ENCODE measurements at places on chromosomes 7 and 10.

- DNase-seq = no peak
Observed at GRCh38 chr7:157596471-157596870, 259.7 kb downstream of the DNAJB6 start.

DNA sequence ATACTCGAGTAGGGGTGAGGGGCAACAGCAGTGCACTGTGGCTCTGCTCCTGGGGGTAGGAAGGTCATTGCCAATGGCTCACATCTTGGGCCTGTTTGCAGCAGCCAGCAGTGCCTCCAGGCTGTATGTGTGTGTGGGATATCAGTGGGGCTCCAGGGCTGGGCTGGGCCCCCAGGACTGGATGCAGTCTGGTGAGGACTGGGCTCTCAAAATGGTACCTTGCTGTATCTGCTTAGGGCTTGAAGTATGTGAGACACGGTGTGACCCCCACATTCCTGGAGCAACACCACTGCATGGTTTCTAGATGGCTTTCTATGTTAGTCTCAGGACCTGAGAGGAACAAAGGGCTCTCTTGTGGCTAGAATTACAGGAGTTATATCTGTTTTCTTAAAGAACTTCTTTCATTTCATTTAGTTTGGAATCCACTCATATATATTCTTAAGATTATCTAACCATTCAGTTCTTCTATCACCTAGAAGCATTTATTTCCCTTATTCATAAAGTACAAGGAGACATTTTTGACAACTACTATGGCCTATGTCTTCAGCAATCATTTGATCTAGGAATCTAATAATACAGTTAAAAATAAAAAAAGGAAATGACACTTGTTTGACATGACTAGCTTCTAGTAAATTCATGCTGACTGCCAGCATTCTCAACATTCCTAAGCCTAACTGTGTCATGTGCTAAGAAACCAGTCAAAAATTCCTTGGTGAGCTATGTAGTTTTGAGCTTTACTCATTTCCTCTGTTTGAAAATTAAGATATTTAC, 443.2 kb upstream of the SEMA3A start:
- peak; percentile 70 for DNase-seq

DNA sequence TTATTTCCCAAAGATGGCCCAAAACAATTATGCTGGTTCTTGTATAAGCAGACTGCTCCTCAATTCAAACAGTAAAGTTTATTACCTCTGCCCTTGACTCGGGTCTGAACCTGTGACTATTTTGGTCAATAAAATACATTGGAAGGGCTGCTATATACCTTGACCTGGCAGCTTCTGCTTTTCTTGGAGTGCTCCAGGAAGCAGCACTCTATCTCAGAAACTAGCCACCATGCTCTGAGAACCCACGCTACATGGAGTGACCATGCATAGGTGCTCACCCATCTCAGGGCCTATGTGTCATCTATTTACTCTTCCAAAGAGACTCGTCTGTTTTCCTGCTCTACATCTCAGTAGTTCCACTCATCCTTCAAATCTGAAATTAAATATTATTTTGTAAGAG, 299.9 kb downstream of the AHR start:
- DNase-seq = no peak

- no peak for DNase-seq
Observed at GRCh38 chr7:122468945-122469344, 164.4 kb upstream of the FEZF1 start.

DNA sequence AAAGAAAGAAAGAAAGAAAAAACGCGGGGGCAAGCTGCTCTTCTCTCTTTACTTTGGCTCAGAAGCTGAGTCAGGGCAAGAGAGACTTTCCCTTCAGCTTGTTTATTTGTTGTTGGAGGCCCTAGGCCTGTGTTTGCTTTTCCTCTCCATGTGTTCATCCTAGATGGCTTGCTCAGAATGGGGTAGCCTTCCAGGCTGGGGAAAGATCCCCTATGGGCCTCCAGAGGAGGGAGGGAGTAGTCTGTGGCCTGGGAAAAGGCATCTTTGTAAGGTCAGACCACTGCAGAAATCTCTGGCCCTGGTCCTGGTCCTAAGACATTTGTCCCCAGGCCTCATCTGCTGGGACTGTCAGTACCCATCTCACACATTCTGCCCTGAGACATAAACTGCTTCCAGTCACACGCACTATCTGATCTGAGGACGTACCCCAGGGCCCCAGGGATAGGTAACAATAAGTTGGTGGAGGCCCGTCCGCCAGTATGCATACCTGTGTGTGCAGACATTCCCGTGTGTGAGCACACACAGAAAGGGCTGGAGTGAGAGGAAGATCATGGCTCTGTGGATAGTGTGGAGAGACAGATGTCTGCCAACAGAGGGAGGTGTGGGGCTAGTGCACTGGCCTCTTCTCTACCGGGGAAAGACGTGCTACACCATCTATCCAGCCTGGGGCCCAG, 4.9 kb upstream of the SCD start:
- no peak for DNase-seq

- DNase-seq = no peak
Observed at GRCh38 chr7:128094686-128095085, 63.4 kb upstream of the LRRC4 start.

DNA sequence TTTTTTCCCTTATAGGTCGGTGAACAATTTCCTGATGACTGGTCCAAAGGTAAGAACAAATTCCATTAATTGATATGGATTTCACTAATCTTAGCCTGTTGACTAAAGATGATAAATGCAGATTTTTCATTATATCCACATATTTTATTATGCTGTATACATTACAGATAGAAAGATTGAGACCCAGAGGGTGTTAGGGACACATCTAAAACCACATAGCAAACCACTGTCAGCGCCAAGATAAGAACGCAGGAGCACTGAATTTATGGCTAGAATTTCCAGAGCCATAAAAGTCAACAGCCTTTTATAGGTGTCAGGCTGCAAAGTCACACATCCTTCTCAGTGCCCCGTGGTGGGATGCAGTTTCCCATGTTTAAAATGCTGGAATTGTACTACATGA, 16.2 kb downstream of the WNT8B start:
- DNase-seq = no peak

DNA sequence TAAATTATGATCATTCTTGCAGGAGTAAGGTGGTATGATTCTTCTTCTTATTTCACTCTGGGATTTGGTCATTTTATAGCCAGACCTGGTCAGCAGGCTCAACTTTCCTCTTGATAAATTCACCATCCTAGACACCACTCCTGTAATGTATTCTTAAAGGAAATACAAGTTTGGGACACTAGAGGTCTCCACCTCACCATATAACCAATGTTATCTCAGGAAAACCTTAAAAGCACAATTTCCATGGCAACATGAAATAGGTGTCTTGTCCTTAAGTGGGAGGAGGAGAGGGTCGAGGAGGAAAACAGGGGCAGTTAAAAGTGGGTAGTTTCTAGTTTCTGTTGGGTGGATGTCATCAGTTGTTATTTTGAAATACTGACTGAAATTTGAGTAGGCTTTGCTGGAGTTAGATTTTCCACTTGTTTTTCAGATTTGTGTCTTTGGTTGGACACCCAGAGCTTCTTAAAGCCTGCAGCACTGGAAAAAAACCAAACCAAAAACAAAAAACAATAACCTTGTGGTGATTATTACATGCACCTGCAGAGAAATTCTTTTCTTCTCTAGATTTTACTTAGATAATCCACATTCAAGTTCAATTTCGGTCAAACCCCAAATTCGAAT, 163.1 kb downstream of the PRKCQ start:
- DNase-seq = no peak

GRCh38 chr10:101656890-101657289, 38.1 kb downstream of the FBXW4 start:
- no peak for DNase-seq

GRCh38 chr10:127738512-127739424, 1.8 kb downstream of the FOXI2 start:
- no peak for DNase-seq

DNA sequence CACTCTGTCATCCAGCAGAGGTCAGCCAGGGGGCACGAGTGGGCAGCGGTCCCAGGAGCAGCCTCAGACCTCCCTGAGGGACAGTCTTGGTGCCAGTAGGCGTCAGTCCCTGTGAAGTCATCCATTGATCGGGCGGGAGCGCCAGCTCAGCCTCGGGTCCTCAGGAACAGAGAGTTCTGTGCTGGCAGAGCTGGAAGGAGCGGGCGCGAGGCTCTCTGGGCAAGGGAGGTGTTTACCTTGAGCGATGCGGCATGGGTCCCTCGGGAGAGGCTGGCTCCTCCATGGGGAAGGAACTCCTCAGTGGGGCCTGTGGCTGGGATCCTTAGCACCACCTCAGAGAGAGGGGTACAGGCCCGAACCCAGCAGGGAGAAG, 101.1 kb upstream of the PPIF start:
- DNase-seq = peak; percentile 25

- no peak for DNase-seq
Observed at GRCh38 chr7:3028071-3028757, 15.5 kb downstream of the CARD11 start.

DNA sequence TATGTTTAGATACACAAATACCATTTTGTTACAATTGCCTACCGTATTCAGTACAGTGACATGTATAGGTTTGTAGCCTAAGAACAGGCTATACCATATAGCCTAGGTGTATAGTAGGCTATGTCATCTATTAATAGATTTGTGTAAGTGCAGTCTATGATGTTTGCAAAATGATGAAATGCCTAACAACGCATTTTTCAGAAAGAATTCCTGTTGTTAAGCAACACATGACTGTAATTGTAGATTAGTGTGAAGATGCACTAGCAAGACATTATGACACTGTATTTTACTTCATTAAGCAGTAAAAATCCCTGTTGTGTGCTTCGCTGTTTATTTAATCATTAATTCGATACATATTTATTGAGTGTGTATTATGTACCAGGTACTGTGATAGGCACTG, 446.0 kb downstream of the SUGCT start:
- DNase-seq = no peak

GRCh38 chr7:149027611-149028345, 527 bp downstream of the PDIA4 start:
- no peak for DNase-seq

DNA sequence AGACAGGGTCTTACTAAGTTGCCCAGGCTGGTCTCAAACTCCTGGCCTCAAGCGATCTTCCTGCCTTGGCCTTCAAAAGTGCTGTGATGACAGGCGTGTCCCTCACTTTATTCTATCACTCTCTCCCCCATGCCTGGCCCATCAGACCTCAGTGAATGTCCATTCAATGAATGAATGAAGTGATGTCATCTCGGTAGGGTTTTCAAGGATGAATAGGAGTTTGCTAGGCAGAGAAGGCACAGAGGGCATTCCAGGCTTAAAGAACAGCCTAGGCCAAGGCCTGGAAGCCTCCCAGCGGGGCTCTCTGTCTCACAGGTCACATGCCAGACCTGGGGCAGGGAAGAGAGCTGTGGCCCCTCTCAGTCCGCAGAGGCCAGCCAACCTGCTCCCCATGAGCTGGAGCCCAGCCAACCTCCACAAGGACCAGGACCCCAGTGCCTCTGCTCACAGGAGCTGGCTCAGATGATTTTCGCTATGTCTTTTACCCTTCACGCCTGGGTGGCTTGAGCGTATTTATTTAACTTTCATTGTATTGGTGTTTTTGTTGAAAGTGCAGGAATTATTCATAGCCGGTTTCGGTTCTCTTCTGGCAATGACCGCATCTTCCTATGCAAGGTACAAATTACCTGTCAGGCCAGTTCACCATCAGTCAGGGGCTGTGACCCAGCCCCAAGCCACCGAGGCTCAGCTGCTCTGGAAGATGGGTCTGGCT, 11.8 kb upstream of the TNRC18 start:
- DNase-seq = no peak

GRCh38 chr10:115093286-115093775, at the start of gene ATRNL1:
Gene ATRNL1, plus strand, starts transcription at chr10:115093365. Its CDS starts 386 bp downstream, at chr10:115093751.
- no peak for DNase-seq

DNA sequence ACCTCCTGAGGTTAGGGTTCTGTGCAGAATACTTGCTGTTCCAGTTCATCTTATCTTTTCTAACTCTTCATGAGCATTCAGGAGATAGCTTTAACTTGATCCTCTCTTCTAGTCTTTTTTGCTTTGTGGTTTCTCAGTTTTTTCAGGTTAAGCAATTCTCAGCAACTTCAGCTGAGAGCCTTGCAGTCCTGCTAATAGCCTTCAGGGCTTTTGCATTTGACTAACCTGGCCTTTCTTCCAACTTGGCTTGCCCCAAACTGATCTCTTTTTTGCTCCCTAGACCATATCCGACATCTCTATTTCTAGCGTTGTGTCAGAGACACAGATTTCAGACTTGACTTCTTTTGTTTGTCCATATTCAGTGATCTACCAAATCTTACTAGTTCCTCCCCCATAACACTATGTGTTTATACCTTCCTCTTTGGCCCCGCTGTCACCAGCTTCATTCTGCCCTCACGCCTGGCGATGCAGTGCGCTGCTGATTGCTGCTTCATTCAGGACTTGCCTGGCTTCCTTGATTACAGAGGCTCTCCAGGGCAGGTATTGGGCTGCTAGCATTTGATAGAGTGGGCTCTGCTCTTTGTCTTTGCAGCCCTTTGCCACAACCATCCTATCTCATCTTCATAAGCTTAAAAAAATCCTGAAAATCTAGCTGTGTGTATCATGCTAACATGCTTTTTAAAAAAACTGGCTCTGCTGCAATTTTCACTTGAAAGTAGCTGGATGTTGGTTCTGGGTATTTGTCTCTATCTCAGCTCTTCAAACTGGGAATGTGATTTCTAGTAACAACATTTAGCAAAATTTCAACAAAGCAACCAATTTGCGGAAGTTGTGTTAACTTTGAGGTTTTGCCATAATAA, 9.6 kb downstream of the CUL1 start:
- DNase-seq = no peak

DNA sequence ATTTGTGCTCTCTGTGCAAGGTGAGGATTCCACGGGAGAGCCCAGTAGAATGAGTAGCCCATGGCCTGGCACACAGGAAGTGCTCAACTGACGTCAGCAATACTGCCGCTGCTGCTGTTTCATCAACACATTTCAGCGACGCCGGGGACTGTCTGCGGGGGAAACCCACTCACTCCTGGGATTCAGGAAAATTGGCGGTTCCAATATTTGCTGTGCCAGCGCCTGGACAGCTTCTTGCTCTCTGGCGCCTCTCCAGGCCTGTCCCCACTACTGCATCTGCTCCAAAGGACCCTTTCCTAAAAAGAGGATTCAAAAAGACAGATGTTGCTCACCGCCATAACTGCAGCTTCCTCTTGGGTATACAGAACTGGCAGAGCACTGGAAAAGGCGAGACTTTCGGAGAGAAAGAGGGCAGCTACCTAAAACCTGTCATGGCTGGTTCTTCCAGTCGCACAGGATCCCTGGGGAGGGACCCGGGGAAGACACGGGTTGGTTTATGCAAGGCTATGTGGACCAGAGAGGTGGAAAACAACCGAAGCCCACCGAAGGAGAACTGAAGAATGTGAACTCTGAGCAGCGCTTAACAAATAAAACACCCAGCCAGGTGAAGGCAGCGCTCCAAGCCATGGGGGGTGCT, 39.7 kb upstream of the ENO4 start:
- no peak for DNase-seq

GRCh38 chr10:85226596-85226995, 898.2 kb downstream of the CCSER2 start:
- DNase-seq = no peak
